Kidney epithelial cell (primary cell): ENCODE measurements at places on chromosomes 2 and 18. TPM values are rescaled to one million over a fixed set of nuclear protein-coding genes. Genes with fewer than 3 reads are reported as not detected.

DNA sequence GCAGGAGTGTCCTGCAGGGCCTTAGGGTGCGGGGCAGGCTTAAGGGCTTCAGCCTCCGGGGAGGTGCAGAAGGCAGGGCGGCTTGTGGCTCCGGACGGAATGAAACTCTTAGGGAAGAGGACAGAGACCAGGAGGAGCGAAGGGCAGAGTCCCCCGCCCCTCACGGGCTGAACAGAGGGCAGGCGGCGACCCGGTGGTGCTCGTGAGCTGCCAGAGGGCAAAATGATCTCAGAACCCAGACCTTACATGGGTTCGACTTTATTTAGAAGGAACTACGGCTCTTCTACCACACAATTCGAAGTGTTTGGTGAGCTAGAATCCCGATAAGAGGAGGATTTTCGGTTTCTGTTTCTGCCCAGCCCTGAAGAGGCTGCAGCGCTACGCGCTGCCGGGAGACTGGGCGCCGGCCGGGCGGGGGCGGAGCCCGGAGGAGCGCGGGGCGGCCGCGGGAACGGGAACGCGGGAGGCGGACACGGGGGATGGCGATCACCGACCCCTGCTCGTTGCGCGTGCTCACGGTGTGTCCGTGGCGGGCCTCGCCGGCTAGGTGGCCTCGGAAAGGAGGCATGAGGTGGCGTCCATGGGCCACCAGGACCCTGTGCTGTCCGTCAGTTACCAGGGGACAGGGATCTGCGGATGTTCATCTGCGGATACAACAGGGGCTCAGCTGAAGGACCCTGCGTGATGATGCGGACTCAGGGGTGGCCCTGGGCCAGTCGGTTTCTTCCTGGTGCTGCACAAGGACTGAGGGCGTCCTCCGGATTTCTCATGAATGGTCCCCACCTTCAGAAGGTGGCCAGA is 4.2 kb upstream of the SP100 start:
- DNase-seq, result peak; percentile 19

- no peak for DNase-seq
Observed at GRCh38 chr2:226403369-226403768, 396.3 kb downstream of the IRS1 start.

DNA sequence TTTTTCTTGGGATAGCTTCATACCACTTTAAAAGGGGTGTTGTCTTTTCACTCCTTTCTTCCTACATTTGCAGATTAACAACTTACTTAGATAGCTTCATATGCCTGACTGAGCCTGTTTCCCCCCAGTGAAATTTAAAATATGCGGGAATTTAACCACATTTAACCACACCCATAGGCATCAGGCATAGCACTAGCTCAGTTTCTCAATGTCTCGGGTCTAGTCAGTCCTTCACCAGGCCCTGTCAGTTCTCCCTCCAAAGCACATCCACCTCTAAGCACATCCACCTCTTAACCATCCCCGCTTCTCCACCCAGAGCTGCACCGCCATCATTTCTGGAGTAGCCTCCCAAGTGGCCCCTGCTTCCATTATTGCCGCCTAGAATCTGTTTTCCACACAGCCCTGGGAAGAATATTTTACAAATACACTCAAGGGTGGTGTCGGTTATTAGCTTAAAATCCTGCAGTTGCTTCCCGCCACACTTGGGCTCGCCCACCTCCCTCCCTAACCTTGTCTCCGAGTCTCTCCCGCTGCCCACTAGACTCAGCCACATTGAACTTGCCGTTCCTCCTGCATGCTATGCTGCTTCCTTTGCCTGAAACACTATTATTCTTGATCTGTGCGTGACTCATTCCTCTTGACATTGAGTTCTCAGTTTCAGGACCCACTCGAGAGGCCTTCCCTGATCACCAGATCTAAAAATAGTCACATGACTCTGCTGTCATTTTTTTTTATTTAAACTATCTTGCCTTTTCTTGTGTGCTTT is 68.3 kb downstream of the SPTBN1 start:
- peak; percentile 73 for DNase-seq

- DNase-seq, result no peak
Observed at GRCh38 chr2:181268174-181268867, 188.9 kb upstream of the ITGA4 start.

DNA sequence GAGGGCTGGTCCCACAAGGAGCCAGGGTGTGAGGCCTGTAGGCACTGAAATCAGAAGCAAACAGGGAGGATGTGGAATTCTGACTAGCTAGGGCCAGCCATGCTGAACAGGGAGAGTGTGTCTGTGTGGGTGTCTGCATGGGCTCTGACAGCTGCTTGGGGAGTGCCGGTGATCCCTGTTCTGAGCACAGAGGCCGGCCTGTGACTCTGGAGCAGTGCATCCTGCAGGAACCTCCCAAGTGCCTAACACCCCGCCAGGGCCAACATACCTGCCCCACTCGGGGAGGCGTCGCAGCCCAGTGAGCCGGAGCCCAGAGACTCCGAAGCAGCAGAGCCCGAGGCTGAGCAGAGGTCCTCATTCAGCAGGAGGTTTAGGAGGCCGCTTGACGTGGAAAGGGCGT is 11.5 kb upstream of the HES6 start:
- no peak for DNase-seq

- no peak for DNase-seq
Observed at GRCh38 chr18:58497845-58498244, 131.0 kb downstream of the ALPK2 start.

DNA sequence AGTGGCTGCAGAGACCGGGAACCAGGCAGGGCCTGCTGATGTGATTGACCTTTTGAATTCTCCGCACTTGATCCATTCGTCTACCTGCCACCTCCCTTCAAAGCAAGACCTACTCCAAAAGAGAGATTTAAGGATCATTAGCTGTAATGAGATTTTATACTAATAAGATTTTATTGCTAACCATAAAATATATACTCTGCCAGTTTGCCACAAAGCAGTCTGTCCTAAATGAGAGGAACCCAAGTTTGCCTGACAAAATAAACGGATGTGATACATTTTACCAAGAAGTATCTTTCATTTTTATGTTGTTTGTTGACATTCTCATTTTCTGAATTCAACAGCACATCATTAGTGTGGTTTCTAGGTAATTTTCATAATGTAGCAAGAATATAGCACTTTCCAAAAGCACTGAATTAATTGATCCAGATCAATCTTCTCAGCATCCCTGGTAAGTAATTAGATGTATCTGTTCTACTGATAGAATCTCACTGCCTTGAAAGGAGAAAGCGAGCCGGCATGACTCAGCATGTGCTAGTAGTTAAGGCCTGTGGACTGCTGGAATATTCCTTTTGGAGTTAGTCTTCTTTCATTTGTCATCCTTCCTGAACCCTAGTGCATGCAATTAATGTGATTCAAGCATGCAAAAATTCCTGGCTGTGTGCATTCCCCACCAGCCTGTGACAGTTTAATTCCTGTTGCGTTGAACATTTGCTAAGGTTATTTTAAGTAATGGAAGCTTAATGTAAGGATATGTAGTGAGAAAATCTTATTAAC is 128.5 kb downstream of the ARL6IP6 start:
- peak; percentile 5 for DNase-seq

CXCR1 gene
- not detected in 2 replicates for total RNA-seq

GRCh38 chr2:201139836-201140604 is 24.1 kb downstream of the CFLAR start:
- DNase-seq, result no peak

TBR1 gene
- 0.08 TPM in 1 of 2 replicates, not detected in the other for total RNA-seq
